ENCODE measurements at places on chromosomes 7 and 10.

GRCh38 chr10:110207805-110208613, 604 bp downstream of the MXI1 start:
- DNase-seq, result peak; percentile 83

DNA sequence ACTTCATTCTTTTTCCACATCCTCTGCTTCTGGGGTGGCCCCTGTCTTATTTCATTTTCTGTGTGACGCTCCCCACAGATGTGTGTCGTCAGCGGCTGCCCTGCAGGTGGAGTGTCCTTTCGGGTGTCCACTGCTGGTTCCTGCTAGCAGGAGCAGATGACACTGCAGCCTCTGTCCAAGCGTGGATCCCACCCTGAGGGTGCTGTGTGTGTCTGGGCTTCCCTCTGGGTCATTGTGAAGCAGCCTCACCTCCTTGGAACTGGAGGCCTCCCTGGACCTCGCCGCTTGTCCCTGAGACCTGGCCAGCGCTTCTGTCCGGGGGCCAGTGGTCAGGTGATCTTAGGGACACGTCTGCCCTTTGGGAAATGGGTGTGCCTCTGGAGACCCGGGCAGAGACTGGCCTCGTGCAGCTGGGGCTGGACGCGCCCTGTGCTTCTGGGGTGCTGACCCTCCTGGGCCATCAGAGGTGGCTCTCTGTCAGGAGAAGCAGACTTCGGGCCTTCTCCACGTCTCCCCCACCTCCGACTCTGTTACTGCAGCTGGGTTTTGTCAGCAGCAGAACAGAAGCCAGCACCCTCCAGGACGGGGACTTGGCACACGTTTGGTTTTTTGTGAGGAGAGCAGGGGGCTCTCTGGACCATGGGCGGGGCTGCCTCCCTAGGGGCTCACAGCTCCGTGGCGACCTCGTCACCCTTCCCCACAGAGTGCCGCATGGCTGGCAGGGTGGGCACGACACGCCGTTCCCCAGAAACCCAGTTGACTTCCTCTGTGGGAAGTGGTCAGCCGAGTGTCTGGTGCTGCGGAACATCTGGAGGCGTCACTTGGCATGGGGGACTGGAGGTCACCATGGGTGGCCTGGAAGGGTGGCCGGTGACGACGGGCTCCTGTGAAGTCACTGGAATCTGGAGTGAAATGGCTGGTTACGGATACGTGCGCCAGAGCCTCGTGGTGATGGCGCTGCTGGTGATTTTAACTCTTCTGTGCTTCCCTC, 48.4 kb downstream of the INPP5A start:
- DNase-seq, result no peak

- no peak for DNase-seq
Measured at GRCh38 chr7:155230169-155230593, 67.5 kb upstream of the INSIG1 start.

DNA sequence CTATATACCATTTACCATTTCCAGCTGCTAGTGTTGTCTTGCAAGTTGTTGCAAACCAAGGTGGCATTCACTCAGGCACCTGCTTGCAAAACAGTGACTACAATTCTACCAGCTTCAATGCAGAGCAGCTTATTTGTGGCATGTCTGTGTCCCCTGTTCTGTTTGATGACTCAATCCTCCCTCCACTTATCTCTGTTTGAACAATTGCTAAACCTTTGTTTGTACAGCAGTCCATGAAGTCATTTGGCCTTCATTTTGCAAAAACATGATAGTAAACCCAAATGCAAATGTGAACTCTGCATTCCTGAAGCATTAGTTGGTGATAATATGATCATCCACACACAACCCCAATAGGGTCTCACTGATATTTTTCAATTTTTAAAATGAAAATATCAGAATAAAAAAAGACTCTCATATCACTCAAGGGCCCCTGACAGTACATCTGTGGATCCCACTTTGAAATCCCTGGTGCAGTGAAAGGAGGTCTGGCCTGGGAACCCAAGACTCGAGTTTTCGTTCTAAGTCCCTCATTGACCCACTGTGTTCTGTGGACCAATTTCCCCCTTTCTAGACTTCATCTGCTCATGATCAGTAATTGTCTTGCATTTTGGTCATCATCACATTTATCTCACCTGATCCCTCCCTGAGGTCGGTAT, 425.4 kb downstream of the RPS24 start:
- no peak for DNase-seq

- DNase-seq, result peak; percentile 17
Measured at GRCh38 chr7:42932811-42933591, 825 bp downstream of the MRPL32 start.

- DNase-seq, result no peak
Measured at GRCh38 chr10:17062009-17062408, 67.6 kb downstream of the CUBN start.

- no peak for DNase-seq
Measured at GRCh38 chr7:157112706-157113105, 26.0 kb upstream of the UBE3C start.

DNA sequence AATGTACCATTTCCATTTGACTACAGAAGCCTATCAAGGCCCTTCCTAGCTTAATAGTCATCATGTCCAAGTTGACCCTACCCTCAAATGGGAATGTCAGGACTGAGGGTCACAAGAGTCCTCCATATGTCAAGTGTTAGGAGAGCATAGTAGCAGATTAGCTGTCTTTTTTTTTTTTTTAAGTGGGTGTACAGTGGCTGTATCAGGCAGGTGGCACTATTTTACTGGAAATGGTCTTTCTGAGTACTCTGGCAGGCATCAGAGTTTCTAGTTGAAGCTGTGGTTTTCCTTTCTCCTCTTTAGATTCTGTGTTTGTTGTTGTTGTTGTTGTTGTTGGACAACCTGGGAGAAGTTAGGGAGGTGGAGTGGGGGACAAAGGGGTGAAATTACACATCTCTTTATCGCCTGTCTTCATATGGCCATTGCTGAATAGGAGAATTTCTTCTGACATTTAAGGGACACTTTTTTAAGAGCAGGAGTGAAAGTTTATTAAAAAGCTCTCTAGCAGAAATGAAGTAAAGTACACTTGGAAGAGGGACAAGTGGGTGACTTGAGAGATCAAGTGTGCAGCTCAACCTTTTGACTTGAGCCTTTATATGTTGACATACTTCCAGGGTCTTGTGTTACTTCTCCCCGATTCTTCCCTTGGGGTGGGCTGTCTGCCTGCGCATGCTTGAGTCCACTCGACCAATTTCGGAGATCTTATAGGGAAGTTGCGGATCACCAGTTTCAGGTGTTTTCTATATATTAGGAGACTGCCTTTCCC, 104.1 kb upstream of the FOXP2 start:
- no peak for DNase-seq

- DNase-seq, result no peak
Measured at GRCh38 chr10:97765201-97765600, 6.6 kb downstream of the SFRP5 start.

GRCh38 chr10:580778-581177, 108.7 kb downstream of the DIP2C start:
- no peak for DNase-seq

DNA sequence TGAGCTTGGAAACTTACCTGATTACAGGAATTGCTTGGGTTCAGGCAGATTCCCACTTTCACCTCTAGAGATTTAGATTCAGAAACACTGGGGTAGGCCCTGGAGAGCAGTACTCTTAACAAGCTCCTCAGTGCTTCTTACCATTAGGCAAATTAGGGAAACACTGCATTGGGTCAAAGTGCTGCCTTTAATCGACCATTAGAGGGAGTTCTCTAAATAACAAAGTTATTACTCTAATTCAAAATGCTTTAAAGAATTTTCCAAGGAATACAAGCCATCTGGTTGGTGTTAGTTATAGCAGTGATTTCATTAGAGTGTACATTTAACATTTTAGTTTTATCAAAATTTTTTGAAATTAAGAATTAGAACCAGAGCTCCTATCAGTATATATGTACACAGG, 324.5 kb downstream of the GFRA1 start:
- DNase-seq, result no peak

DNA sequence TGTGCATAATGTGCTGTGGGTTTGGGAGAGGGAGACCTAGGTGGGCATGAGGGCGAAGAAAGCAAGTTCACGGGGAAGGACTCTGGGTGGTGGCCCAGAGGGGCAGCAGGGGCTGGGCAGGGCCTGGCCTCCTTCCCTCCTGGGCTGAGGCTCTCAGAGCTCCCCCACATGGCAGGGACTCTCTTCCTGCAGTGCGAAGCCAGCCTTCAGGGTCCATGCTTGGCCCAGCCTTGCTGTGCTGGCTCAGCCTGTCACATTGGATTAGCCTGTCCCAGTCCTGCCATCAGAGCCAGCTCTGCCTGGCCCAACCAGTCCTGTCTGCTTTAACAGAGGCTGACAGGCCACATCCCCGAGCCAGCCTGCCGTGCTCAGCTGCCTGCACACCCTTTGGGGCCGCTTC, 20.4 kb upstream of the ZNF488 start:
- no peak for DNase-seq

DNA sequence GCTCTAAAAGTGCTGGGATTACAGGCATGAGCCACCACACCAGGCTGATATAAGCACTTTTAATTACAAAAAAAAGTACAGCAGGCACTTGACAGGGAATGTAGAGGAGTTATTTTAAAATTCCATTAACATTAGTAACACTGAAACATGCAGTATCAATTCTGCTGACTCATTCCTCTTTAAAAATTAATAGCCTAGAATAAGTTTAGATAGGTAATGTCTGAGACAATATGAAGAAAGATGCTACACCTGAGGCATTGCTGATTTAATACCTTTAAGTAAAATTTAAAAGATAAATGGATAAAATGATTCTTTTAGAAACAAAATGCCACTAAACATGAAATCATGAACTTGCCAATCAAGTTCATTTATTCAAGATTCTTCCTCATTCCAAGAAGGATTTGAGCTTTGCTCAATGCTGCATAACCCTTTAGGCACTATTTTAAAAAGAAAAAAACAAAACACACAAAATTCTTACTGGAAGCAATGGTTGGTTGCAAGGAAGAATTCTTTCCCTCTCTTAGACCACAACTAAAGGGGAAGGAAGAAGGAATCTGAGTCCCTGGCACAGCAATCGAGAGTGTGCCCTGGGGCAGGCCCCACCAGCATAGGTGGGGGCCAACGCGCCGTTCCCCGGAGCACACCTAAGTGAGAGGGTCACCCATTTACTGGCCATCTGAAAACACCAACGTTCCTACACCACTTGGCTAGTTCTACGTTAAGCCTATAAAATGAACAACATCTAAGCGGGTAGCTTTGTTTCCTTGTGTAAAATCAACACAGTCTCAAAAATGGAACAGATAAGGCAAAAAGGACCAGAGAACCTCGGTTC, 26.6 kb downstream of the ESYT2 start:
- DNase-seq, result no peak

DNA sequence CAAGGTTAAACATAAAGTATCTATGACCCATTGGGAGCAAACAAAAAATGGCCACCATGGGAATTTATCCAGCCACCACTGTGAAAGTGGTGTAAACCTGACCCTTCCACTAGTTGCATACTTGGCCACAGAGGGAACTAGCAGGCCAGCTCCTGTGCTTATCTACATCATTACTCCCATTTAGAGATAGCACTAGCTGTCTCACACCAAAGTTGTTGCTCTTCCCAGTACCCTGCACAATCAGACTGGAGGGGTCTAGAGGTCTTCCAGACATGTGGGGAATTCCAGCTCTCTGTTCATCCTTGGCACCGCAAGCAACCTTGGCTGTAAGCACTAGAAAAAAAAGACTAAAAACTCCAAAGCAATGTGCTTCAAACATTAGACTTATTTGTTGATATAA, 113.9 kb downstream of the IPMK start:
- no peak for DNase-seq

GRCh38 chr7:104160375-104160774, 47.4 kb downstream of the ORC5 start:
- DNase-seq, result peak; percentile 43

DNA sequence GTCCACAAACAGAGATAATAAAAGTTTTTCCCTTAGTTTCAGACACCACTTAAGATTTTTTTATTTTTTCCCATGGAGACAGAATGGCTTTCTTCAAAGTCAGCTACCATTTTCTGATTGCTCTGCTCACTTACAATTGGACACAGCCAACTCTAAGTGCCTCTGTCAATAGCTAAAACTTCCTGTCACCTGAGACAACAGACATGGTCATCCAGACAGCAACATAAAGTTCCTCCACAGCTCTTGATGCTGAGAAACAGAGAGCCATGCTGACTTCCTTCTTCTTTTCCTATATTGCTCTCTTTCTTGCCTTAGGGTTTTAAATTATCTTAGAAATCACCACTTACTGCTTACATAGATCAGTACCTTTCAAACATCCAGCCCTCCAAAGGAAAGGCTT, 12.0 kb downstream of the ZNF800 start:
- DNase-seq, result no peak

DNA sequence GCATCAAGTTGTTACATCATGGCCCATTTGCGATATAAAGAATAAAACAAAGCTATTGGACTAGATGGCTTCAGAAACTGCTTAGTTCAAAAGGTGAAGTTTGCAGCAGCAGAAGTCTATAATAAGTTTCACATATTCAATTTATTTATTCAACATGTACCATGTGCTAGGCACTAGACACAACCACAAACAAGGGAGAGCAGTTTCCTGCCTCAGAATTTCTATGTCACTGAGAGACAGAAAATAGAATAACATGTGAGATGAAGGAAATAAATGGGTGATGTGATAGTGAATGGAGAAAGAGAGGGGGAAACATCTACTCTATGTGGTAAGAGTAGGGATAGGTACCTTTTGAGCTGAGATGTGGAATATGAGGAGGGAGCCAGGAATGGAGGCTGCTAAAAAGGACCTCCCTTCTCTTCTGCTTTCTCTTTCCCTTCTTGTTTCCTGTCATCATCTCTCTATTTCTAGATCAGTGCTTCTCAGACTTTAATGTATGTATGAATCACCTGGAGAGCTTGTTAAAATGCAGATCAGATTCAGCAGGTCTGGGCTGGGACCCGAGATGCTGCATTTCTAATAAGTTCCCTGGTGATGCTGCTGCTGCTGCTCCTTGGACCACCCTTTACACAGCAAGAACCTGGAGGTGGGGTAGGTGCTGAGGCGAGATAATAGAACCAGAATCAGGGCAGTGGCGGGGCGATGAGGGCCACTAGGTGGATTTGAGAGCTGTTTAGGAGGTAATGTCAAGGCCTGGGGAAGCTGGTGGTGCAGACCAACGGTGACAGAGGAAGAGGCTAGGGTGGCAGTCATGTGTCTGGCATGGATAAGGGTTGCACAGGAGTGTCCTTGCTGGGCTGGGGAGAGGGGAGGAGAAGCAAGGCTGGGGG, 13.7 kb upstream of the INMT start:
- no peak for DNase-seq

- no peak for DNase-seq
Measured at GRCh38 chr7:152902054-152902453, 142.5 kb downstream of the ACTR3B start.

- no peak for DNase-seq
Measured at GRCh38 chr7:128810473-128810872, 18.7 kb downstream of the CCDC136 start.
